ENCODE measurements at places on chromosomes 6 and 20.

DNA sequence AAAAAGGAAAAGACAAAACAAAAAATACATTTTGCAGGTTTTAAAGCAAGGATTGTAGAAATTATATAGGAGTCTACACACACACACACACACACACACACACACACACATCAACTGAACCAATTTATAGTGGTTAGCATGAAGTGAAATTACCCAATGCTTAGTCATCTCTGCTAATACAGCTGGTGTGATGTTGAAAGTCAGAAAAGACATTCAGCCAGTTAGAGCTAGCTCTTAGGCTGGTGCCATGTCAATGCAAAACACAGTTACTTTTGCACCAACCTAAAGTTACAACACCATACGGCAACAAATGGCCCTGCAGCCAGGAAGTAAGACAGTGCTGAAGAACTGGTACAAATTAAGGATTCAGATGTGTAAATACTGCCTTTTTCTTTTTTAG lies 15.2 kb downstream of the FAM210B start:
- no peak for DNase-seq

DNA sequence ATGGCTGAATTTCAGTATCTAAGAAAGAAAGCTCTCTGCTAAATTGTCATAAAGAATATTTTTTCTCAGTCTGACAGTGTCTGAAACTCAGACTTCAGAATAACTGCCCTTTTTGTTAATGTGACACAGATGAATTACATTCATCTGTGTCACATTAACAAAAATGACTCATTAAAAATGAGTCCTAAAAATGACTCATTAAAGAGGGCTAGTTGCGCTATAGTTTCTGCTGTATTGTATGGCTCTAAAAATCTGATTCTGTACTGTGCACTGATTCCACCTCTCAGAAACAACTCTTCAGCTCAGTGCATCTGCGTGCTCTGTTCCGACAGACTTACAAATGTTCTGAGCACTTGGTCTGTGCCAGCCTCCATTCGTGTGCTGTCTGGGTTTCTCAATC lies 15.0 kb downstream of the RNF114 start:
- DNase-seq, result no peak

- DNase-seq, result no peak
Measured at GRCh38 chr6:118485601-118486550, 62.2 kb upstream of the PLN start.

DNA sequence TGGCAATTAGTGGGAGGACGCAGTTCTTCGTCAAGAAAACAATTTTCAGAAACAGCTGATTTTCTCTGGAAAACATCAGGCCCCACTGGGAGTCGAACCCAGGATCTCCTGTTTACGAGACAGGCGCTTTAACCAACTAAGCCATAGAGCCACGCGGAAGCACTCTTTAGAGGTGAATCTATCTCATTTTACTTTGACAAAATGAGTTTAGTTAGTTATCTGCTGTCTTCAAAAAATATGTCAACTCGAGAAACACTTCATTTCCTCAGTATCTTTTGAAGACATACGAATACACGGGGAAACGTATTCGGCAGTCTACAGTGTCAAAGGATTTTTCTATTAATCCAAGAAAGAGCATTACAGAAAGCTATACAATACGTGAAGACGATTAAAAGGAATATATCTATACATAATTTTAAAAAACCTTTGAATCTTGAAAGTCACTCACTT lies 26.7 kb downstream of the GPX6 start:
- no peak for DNase-seq

DNA sequence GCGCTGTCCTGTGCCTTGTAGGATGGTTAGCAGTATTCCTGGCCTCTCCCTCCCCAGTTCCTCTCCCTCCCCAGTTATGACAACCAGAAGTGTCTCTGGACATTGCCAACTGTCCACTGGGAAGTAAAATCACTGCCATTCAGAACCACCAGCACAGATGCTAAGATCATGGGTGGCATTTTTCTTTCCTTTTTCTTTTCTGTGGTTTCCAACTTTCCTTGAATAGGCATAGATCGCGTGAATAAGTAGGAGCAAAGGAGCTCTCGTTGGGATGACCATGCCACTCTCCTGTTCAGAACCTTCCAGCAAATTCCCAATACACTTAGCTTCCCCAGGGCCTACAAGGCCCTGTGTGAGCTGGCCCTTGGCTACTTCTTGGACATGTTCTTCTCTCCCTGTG lies 59.0 kb downstream of the EYA2 start:
- DNase-seq, result no peak

- no peak for DNase-seq
Measured at GRCh38 chr6:158825038-158825950, 6.1 kb upstream of the EZR start.

- DNase-seq, result no peak
Measured at GRCh38 chr20:37941332-37941731, 38.4 kb downstream of the VSTM2L start.

- DNase-seq, result no peak
Measured at GRCh38 chr20:23270382-23270911, 80.1 kb upstream of the NXT1 start.

DNA sequence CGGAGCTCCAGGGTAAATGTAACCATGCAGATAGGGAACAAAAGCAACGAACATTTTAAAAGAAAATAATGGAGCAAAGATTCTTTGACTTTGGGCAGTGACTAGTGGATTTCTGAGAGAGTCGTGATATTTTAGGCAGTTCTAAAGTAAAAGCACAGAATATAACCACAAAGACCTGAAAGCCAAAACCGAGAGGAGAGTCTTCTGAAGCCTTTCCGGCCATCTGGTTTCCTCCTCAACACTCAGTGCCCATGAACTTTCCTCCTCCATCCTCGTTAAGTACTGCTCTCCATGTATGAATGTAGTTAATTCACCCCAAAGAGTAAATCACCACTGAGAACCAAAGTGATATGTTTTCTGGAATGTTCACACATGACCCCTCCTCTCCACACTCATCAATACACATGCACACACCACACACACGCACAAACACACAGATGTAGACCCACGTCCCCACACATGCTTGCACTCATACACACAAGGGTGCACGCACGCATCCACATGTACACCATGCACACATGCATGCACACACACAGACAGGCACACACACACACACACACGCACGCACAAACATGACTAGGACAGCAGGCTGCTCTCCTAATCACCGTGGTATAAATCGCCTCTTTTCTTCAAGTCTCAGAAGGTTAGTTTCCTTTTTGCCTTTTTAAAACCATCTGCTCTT lies 109.5 kb downstream of the MYLK4 start:
- DNase-seq, result no peak

DNA sequence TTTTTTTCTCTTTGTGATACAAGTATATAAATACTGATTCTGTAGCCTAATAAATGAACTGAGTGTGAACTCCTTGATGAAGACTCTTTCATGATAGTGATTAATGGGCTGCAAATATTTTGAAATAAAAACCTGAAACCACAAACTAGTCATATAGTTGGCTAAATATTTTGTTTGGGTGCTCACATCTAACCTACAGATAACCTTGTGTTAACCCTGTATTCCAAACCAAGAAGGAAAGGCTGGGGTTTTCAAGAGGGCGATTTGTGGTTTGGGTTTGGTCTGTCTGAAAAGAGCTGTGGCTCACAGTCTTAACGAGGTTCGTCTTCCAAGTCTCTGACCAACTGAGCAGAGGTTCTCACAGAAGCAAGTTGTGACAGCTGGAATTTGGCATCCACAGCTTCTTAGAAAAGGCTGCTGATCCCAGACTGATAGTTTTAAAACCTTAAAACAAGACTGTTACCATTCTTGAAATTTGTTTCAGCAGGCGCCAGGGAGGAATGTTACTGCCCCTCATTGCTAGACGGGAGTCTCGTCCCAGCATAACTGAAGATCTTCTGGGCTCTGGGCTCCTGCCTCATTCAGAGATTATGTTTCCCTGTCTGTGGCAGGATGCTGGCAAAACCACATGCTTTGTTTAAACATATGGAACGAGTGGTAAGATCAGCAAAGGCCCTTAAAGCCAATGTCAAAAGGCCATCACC lies 736.4 kb upstream of the MARCKS start:
- DNase-seq, result no peak

- no peak for DNase-seq
Measured at GRCh38 chr6:153231048-153231646, 100.1 kb upstream of the RGS17 start.

DNA sequence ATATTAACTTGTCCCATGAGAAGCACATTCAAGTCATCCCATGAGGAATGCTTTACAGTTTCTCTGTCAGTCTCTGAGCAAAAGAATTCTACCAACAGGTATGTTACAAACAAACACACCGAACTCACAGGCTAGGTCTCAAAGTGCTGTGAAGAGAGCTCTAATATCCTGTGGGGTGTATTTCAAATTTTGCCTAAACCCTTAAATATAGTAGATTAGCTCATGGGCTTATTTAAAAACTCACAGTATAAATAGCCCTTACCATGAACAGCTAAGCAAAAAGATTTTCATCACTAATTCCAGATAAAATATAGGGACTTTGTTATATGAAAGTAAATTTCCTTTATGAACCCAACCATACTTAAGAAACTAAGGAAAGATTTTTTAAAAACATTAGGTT lies 77.8 kb downstream of the FILIP1 start:
- DNase-seq, result no peak

DNA sequence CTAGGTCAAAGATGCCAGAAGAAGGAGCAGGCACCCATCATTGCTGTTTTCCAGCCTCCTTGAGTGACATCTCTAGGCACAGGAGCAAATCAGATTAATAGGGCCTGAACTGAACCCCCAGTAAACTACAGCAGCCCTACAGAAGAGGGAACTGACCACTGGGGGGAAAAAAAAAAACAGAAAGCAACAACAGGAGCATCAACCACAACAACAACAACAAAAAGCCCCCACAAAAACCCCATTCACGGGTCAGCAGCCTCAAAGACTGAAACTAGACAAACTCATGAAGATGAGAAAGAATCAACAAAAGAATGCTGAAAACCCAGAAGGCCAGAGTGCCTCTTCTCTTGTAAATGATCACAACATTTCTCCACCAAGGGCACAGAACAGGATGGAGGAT lies 537.4 kb upstream of the BTBD3 start:
- DNase-seq, result no peak

- DNase-seq, result no peak
Measured at GRCh38 chr6:166267526-166267925, 40.7 kb downstream of the PRR18 start.

DNA sequence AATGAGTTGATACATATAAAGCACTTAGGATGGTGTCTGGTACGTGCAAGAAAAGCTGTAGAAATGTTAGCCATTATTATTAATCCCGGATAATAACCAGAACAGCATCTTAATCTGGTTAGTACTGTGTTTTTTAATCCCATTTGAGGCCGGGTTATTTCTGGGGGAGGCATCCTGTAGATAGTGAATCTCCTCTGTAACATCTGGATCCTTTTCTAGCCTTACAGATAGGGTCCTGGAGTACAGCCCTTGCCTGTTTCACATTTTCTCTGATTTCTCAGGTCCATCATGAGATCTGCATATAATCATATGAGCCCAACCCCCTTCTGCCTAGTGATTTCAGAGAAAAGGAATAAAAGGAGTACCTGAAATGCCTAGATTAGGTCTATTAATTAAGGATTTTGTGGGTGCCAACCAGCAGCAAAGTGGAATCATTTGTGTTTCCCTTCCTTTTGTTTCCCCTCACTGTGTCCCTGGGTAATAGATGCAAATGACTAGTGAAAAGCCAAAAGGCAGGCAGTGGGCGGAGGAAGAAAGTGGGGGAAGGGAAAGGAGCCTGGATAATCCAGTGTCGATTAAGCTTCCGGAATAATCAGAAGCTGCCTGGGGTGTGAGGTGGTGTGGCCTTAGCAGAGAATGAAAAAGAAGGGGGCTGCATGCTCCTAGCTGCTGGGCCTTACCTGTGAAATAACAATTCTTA lies 88.9 kb downstream of the SOBP start:
- no peak for DNase-seq

- DNase-seq, result no peak
Measured at GRCh38 chr6:11094411-11094851, 797 bp downstream of the SMIM13 start.

DNA sequence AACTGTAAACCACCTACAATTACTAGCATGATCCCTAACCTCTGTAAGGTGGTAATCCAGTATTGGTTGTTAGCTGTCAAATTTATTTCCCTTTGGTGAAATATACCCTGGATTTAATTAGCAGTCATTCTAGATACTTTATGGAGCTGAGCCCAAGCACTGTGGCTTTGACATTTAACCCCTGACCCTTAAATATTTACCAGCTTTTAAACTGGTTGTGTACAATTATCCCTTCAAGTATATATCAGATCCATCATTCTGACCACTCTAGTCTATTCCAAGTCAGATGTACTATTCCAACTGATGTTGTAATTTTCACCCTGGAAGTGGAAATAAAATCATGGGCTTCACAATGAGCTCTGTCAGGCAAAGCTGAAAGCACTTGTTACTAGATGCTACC lies 229.6 kb downstream of the FOXC1 start:
- no peak for DNase-seq
